ENCODE measurements at places on chromosomes 7 and 10.

- no peak for DNase-seq
These were observed 162.9 kb downstream of the CREB5 start for GRCh38 chr7:28575241-28575643.

GRCh38 chr10:71743089-71743838 lies 23.7 kb upstream of the C10orf105 start:
- no peak for DNase-seq

DNA sequence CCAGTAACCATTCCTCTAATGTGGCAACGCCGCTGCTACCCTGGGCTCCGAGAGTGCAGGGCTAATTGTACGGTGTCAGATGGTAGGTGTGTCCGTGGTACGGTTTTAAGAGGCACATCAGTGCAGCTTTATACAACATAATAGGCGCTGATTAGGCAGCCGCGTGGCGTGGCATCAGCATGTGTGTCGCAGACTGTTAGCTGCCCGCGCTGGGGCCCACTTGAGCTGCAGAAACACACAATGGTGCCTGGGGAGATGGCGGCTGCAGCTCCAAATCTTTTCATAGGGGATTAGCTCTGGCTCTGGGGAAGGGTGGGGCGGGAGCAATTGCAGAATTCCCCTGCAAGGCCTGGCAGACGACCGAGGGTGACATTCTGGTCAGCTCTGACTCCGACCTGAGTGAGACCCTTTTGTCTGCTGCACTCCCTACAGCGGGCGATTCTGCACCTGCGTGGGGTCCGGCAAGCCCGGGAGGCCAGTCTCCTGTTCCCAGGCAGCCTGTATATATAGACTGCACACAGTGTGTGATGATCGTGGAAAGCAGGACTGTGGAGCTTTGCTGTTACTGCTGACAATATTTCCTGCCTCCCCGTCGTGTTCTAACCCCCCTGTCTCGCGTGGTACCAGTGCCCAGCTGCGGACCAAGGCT lies 722.7 kb upstream of the CELF2 start:
- no peak for DNase-seq

DNA sequence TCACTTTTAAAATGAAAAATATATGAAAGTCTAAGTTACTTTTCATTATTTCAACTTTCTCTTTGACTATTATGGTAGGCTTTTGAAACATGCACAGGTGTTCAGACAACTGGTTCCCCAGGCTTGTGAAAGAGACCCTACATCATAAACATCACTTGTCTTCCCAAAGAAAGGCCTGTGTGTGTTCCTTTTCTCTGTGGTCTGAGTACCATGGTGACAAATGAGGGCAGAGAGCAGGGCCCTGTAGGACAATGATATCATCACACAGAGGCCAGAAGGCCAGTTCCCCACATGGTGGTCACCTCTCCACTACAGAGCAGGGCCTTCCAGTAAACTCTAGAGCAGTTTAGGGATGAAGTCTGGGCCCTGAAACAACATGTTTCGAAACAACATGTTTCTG lies 288.8 kb downstream of the USP6NL start:
- no peak for DNase-seq

DNA sequence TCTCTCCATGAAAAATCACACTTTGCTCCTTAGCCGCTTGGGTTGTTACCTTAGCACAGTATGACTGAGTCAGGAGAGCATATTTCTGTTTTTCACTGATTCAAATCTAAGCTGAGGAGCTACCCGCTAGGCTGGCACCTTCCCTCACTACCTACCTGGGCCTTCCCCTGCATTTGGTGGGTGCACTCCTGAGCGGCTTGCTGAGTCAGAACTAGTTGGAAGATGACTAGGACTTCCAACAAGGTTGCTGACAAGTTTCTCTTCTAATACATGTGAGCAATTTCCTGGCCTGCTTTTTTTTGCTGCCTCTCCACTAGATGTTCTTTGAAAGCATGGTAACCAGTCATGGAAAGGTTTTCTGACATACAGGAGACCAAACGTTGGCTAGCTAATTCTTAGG lies 43.8 kb upstream of the SEC61G start:
- DNase-seq: no peak

- DNase-seq: no peak
These were observed 515.8 kb upstream of the MKI67 start for GRCh38 chr10:128642023-128642422.

GRCh38 chr7:68752485-68753178 lies 845.6 kb upstream of the AUTS2 start:
- DNase-seq: no peak

GRCh38 chr10:45044290-45044689 lies 43.6 kb downstream of the ZNF22 start:
- DNase-seq: no peak
